ENCODE measurements at places on chromosomes 16 and 17.

DNA sequence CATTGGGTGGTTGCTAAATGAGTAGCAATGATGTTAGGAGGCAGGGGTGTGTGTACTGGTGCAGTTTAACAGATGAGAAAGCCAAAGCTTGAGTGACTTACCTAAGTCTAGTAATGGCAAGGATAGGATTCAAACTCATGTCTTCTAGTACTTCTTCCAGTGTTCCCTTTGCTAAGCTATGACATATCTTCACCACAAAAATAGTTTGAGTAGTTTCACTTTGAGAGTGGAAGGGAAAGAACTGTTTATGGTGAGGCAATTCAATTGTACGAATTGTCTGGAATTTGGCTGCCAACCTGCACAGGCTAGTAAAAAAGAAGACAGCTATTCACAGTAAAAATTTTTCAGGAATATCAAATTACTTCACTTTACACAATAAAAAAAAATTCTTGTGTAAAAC is 138.0 kb downstream of the NLK start:
- DNase-seq = no peak

GRCh38 chr16:83653785-83654184 is 154.0 kb upstream of the HSBP1 start:
- DNase-seq = no peak

- peak; percentile 95 for DNase-seq
Measured at GRCh38 chr16:28292731-28293600, 641 bp downstream of the SBK1 start.

- DNase-seq = no peak
Measured at GRCh38 chr17:8574687-8575086, 55.8 kb downstream of the MYH10 start.

DNA sequence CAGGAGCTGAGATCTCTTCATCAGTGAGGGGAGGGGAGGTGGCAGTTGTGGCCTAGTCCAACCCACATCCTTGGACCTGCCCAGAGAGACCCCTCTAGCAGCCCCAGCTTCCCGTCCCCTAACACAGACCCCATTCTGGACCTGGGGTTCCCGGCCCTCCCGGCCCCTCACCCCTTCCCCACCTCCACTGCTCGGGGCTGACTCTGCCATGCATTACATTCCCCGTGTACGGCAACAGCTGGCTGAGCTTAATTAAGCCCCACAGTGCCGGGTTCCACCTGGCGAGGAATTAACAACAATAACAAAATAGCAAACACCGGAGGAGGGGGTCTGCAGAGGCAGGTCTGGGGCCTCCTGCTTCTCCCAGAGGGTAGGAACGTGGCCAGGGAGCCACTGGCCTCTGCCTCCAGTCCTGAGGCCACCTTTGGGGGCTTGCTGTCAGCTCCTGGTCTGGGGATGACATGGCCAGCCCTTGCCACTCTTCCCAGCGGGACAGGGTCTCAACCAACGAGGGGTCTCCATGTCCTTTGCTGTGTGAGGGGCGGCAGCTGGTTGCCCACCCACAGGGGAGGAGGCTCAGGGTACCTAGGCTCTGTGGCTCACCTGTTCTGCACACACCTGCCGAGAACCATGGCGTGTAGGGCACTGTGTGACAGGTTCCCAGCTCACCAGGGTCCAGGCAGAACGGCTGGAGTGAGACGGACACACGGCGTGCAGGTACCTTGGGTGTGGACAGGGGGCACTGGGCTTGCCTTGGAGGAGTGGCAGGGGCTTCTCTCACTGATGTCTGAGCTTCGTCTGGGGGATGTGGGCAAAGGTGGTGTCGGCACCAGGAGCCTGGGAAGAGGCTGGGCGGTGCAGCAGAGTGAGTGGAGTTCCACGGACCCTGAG is 46.9 kb upstream of the CBFA2T3 start:
- DNase-seq = peak; percentile 51

GRCh38 chr16:12057266-12057665 is 80.7 kb downstream of the SNX29 start:
- no peak for DNase-seq

- DNase-seq = no peak
Measured at GRCh38 chr17:48225725-48226567, 118.4 kb downstream of the SNX11 start.

DNA sequence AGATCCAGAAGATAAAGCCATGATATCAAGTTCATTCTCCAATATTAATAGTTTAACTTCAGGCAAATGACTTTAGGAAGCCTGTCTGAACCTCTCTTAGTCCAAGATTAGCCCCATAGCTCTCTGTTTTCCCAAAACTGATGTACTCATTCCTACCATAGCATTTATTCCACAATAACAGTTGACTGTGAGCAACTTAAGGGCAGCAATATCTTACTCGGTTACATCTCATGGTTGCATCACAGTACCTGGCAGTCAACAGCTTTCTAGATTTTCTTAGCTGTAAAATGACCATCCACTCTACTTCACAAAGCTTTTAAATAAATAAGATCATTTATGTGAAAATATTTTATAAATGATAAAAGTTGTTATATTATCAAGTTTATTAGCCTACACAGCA is 58.2 kb upstream of the STAC2 start:
- DNase-seq = no peak

DNA sequence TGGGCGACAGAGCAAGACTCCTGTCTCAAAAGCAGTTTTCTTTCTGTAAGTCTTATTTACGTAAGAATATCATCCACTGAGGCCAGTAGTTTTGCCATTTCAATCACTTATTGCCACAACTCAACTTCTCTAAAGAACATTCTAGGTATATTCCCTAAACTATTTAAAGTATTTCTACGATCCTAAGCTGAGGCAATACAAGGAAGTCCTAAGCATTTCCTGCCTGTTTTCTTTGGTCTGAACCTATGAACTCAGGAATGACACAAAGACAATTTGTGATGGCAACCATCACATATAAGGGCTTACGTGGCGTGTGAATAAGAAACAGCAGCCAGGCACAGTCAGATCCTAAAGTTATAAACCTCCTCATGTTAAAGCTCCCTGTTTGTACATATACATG is 14.2 kb downstream of the USP36 start:
- no peak for DNase-seq

DNA sequence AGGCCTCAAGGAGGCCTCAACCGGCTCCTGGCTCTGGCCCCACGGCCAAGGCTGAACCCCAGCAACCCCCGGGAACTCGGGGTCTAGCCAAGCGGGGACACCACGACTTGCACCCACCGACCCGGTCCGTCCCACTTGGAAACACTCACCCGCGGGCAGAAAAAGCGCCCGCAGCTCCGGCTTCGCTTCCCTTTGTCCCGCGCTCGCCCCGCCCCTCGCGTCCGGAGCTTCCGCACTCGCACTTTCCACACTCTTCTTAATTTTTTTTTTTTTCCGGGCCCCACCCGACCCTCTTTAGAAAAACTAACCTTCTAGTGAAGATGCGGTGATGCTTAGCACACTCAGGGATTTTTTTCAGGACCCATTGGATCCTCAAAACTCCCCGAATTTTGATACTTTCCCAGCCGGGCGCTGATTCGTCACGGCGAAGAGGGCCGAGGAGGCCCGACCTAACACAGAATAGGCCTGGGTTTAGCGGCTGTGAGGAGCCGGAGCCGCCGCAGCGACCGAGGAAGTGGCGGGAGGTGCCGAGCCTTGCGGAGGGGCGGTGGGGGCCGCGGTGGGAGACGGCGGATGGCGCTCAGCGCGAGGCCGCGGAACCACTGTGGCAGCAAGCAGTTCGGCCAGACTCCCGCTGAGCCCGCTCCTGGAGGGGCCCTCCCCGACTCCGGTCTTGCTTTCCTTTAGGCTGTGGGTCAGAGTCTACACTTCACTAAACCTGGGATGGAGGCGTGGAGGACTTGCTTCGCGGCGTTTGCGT is at the start of gene SMARCE1:
Gene SMARCE1, minus strand, starts transcription at position 195 of the 760 bp plus-strand sequence. CDS start 2,016 bp downstream, outside the sequence.
- DNase-seq = peak; percentile 93

DNA sequence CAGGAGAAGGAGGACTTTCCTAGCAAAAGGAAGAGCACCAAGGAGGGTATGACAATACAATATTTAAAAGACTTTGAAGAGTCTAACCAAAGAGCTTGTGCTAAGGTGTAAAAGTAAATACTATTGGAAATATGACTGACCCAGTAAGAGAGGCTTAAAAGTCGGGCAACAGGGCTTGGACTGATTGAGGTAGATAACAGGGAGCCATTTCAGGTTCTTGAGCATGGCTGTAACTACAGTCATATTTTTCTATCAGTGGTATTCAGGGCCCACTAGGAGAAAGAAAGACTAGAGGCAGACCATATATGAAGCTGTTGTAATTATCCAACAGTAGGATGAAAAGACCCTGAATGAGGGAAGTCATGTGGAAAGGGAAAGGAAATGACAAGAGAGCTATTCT is 62.3 kb downstream of the SMURF2 start:
- DNase-seq = no peak

DNA sequence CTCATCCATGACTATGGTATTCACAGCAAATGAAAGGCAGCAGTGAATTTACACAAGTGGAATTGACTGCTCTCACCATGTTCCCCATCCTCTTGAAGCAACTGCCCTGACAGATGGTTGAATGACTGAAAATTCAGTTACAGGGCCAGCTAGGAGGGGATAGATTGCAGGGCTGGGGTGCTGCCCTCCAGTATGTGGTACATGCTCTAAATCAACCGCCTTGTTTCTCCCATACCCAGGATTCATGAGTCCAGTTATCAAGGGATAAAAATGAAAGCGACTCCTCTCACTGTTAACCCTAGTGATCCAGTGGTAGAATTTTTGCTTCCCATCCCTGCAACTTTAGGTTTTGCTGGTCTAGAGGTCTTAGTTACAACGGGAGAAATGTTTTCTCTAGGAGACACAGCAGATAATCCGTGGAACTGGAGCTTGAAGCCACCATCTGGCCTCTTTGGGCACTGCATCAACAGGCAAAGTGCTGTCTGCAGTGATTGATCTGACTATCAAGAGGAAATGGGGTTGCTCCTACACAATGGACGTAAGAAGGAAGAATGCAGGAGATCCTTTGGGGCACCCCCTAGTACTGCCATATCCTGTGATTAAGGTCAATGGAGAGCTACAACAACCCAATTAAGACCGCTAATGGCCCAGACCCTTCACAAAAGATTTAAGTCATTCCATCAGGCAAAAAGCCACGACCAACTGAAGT is 32.0 kb downstream of the SCPEP1 start:
- DNase-seq = peak; percentile 84

DNA sequence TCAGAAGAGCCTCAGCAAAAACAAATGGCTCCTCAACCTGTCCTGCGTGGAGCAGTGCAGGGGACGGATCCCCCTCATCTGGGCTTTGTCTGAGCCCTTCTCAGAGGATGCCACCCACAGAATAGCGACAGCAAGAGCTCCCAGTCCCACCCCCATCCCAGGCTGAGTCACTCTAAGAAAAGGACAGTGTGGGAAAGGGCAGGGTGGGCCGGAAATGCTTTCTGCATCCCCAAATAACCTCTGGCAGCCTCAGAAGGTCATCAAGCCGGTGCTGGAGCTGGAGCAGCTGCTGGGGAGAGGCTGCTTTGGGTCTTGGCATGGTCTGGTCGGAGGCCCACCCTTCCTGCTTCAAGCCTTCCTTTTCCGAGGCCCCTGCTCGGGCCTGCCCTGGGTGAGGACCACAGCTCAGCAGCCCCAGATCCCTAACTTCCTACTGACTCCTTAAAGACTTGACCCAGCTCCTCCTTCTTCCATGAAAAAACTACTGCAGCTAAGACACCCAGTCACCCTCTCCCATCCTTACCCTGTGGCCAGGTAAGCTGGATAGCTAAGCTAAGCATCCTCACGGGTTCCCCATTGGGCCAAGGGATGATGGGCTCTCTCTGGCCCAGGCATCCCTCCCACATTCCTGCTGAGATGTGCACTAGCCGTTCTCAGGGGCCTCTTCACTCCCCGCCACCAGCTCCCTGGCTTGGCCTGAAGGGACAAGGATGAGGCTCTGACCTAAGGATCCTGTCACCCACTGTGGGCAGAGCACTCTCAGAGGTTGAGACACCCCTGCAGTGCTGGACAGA is 8.7 kb downstream of the SLC12A4 start:
- DNase-seq = no peak

- peak; percentile 61 for DNase-seq
Measured at GRCh38 chr16:85086347-85087291, 25.7 kb downstream of the CIBAR2 start.

GRCh38 chr17:1169221-1169928 is 10.4 kb downstream of the ABR start:
- peak; percentile 43 for DNase-seq

DNA sequence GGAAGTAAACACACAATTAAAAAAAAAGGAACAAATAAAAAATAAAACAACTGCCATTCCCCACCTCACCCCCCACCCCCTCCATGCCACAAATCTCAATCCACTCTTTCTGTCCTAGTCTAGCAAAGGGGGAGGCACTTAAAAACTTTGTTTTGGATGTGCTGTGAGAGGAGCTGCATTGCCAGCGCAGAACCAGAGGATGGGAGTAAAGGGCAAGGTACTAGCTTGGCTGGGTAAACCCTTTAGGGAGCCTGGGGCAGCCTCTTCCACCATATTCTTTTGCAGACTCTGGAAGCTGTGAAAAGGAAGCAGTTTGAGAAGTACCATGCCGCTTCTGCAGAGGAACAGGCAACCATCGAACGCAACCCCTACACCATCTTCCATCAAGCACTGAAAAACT is 1.4 kb downstream of the MRPS7 start:
- no peak for DNase-seq

DNA sequence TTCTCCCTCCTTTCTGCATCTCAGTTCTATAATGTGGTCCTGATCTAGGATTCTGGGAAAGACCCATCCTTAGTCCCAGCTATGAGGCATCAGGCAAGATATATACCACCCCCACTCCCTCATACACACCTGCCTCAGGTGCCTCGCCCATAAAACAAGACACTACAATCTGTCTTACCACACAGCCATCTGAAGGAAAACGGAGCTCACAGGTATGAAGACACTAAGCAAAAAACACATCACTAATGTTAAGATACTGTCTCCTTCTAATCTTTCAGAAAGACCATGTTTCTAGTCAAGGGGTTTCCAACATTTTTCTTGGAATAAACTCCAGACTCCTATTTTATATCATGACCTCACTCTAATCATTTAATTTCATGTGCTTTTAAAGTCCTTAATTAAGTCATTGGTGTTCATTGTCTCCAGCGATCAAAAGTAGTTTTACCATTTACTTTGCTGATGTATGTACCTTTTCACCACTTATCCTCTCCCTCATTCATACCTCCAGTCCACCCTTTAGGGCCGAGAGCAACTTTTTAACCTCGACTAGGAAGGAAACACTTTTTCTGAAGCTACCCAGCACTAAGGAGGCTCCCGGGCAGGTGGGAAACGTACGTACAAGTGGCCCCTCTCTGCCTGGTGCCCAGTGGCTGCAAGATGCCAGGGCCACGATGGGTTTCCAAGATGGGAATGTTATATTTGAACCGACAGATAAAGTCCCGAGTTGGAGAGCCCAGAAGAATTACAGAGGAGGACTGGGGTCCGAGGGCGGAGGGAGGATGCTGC is 979 bp downstream of the MAP3K14 start:
- peak; percentile 66 for DNase-seq

- DNase-seq = no peak
Measured at GRCh38 chr16:69327585-69328310, 2.6 kb downstream of the PDF start.

- no peak for DNase-seq
Measured at GRCh38 chr17:56909742-56910508, 3.9 kb downstream of the TRIM25 start.

DNA sequence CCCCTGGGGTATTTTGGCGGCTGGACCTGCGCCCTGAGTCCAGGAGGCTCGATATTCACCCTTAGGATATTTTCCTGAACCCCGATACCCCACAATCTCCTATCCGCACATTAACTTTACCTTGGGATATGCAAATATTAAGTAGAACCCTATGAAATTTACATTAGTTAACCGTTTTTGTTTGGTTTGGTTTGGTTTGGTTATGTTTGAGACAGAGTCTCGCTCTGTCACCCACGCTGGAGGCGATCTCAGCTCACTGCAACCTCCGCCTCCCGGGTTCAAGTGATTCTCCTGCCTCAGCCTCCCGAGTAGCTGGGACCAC is 9.3 kb upstream of the NAGS start:
- no peak for DNase-seq

GRCh38 chr17:81067391-81067811 is 32.5 kb downstream of the BAIAP2 start:
- DNase-seq = no peak
